Breast epithelium (tissue), 4 donors: ENCODE measurements at places on chromosomes 1 and 21. TPM values are rescaled to one million over a fixed set of nuclear protein-coding genes. Genes with fewer than 3 reads are reported as not detected.

- H3K36me3 ChIP-seq: no peaks in the 10 kb centered on the region
- peaks cover 59% of the 10 kb centered on the region for H3K27me3 ChIP-seq
- H3K4me3 ChIP-seq: no peak overlapping the region
- H3K4me1 ChIP-seq: no peaks in the 10 kb centered on the region
- no peak for DNase-seq
Observed at GRCh38 chr21:33035147-33035546, 9.4 kb downstream of the OLIG2 start.

DNA sequence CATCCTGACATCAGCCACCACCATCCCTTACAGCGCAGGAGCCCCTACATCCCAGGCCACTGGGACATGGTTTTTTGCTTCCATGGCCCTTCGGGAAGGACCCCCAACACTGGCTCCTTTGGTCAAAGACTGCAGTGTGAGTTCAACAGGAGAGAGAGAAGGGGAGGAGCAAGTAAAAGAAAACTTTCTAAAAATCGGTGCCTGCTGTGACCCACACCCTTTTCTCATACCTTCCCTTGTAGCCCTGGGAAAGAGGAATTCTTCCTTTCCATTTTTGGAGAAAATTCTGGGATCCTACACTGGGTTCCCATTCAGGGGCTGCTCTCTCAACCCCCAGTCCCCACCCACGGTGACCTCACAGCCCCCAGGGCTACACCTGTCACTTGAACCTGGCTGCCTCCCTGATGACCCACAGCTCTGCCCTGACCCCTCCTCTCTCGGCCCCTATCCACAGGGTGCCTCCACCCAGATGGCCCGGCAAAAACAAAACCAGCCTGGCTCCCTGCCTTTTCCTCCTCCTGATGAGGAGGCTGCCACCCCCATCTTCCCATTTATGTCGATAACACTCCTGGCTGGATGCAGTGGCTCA lies 7.6 kb downstream of the PADI4 start:
- DNase-seq: no peak
- no peaks in the 10 kb centered on the region for H3K27me3 ChIP-seq
- no peak overlapping the region for H3K27ac ChIP-seq
- no peaks in the 10 kb centered on the region for H3K4me1 ChIP-seq
- H3K4me3 ChIP-seq: no peak overlapping the region
- H3K36me3 ChIP-seq: no peaks in the 10 kb centered on the region

DNA sequence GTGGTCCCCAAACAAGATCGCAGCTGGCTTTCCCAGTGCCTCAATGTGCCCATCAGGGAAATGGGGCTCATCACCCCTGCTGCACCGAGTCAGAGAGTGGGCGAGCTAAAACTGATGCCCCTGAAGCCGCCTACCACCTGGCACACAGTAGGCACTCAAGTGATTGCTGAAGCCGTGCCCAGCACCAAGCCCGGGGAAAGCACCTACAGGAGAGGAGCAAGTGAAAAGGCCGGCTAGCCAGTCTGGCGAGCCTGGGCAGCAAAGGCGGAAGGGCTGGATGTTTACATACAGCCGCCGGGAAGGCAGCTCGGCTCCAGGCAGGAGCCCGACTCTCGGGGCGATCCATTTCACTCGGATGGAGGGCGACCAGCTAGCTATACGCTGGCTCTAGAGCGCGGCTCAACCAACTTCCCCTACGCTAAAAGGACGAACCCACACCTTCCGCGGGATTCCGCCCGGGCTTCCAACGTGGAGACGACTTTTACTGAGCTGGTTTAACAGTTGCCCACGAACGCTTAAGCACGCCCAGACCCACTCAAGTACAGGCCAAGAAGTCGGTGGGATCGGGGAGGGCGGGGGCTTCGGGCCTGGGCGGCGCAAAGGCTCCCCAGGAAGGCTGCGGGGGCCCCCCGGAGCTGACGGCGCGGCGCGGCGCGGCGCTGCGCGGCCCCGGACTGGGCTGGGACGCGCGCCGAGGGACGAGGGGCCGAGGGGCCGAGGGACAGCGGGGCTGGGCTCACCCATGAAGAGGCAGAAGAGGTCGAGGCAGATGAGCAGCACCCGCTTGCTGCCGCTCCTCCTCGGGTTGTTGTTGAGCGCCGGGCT lies 1.0 kb downstream of the PLPP3 start:
- no peaks in the 10 kb centered on the region for H3K27me3 ChIP-seq
- peak overlapping the region; percentile 90 for H3K4me3 ChIP-seq
- H3K4me1 ChIP-seq: no peaks in the 10 kb centered on the region
- peak overlapping the region; percentile 90 for H3K27ac ChIP-seq

- no peak for DNase-seq
- no peak overlapping the region for H3K4me3 ChIP-seq
- no peaks in the 10 kb centered on the region for H3K4me1 ChIP-seq
- no peaks in the 10 kb centered on the region for H3K27me3 ChIP-seq
- no peaks in the 10 kb centered on the region for H3K36me3 ChIP-seq
Observed at GRCh38 chr1:245363461-245364200, 208.8 kb downstream of the KIF26B start.

DNA sequence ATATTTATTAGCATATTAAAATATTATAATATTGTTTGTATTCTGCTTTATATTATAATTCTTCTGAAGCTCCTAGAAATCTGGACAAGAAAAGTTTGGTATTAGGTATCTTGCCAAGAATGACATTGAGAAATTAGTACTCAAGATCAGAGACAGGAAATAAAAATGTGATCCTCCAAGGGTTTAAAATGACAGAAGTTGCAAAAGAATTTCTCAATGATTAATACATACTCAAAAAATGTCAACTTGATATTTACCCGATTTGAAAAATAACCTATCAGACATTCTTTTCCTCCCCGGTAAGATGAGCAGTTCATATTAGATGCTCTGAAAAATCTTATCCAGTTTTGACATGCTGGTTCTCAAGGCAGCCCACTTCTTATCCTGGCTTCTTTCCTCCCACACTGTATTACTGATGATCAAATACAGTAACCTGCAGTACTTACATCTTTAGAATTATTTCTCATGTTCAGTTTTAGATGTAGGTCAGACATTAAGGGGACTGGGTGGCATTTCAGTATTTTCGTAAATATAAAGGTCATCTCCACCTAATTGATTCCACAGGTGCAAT lies 55.3 kb downstream of the CACHD1 start:
- no peaks in the 10 kb centered on the region for H3K36me3 ChIP-seq
- no peak for DNase-seq
- H3K27me3 ChIP-seq: no peaks in the 10 kb centered on the region
- H3K4me1 ChIP-seq: peaks cover 3% of the 10 kb centered on the region
- no peak overlapping the region for H3K4me3 ChIP-seq

- DNase-seq: no peak
- H3K27me3 ChIP-seq: no peaks in the 10 kb centered on the region
- no peak overlapping the region for H3K4me3 ChIP-seq
- H3K27ac ChIP-seq: no peak overlapping the region
Observed at GRCh38 chr1:197440715-197441114, 172.7 kb downstream of the CRB1 start.

DNA sequence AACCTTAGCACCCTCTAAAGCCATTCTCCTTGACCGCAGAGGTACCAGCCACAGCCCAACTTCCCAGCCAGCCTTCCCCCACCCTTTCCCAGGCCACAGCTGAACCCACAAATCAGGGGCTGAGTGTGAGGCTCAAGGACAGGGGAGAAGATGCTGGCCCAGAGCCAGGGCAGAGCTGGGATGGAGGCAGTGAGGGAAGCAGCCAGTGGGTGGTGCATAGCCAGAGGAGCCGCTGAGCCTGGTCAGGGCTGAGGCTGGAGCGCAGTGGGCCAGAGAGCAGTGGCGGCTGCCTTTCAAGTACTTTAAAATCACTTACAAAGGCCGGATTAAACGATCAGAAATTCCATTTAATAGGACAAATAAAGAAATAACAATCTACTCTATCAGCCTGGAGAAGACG lies 36.3 kb downstream of the DMAP1 start:
- no peak for DNase-seq
- no peak overlapping the region for H3K27ac ChIP-seq
- no peaks in the 10 kb centered on the region for H3K36me3 ChIP-seq
- no peaks in the 10 kb centered on the region for H3K4me1 ChIP-seq
- no peaks in the 10 kb centered on the region for H3K27me3 ChIP-seq
- no peak overlapping the region for H3K4me3 ChIP-seq

MPZL1 gene
- total RNA-seq: 86.8 TPM
